ENCODE measurements at places on chromosomes 12 and 14.

DNA sequence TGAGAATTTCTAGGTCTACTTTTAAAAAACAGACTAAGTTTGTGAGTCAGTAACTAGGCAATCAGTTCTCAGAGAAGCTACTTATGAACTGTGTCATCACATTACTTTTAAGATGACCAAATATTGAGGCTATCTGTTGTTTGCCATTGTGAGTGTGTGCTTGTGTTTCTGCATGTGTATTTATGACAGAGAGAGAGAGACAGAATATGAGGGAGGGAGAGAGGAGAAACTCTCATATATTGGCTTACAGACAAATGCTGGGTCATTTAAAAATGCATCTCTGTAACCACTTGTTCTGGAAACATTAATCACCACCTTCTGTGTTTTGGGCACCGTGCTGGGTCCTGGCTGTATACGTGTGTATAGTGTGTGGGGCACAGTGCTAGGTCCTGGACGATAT is 161.5 kb upstream of the FRMD6 start:
- DNase-seq, result no peak

DNA sequence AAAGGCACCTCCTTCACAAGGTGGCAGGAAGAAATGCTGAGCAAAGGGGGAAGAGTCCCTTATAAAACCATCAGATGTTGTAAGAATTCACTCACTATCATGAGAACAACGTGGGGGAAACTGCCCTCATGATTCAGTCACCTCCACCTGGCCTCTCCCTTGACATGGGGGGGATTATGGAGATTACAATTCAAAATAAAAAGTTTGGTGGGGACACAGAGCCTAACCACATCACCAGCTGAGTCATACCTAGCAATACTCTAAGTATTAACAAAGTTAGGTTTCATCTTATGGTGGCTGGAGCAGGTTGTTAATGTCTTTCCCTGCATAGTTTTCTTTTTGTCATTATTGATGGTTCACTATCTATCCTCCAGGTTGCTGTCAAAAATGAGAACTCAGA is 113.2 kb upstream of the PPFIA2 start:
- DNase-seq, result no peak

DNA sequence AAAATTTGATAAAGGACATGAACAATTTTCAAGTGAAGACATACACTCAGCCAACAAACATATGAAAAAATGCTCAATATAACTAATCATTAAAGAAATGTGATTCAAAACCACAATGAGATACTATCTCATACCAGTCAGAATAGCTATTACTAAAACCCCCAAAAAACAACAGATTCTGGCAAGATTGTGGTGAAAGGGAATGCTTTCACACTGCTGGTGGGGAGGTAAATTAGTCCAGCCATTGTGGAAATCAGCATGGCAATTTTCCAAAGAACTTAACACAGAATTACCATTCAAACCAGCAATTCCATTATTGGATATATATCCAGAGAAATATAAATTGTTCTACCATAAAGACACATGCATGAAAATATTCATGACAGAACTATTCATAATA is 18.7 kb upstream of the TAS2R14 start:
- DNase-seq, result no peak

DNA sequence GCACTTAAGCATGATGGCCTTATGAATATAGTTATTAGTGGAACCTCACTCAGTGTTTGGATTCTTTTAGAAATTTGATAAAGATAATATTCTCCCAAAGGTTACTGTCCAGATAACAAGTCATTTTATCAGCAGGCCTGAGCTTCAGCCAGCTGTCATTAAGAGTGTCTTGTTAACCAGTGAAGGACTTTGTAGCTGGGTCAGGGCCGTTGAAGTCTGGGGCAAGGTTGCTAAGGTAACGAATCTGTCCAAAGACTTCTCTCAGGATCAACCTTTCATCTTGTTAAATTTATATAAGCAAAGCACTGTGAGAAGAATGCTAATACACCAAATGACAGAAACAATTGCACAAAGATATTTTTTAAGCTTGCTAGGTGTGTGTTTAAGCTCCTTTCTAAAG is 271.3 kb upstream of the TMPO start:
- no peak for DNase-seq

GRCh38 chr12:21934173-21934572 is 7.1 kb downstream of the ABCC9 start:
- DNase-seq, result no peak

- DNase-seq, result no peak
Measured at GRCh38 chr12:44078273-44078672, 242.4 kb downstream of the TMEM117 start.

DNA sequence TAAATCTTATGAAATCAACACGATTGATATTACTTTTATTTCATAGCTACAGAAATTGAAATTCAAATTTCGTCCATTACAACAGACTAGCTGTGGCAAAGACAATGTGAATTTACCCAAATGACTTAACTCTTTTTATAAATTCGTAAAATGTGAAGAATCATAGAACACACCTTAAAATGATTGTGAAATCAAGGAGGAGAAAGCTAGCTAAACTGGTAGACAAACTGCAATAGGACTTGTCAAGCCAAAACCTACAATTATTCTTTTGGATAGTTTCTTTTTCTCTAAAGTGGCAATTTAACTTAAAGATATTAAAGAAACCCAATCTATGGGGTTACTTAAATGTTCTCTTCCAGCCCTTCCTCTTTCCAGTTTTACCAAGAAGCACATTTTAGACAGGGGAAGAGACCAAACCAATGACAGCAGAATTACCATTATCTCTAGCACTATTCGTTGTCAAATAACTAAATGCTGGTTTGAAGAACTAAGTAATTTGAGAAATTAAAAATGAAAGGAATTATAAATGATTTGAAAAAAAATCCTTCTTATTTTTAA is 807 bp upstream of the SLC16A7 start:
- no peak for DNase-seq

- no peak for DNase-seq
Measured at GRCh38 chr12:40446385-40446784, 221.6 kb downstream of the LRRK2 start.

DNA sequence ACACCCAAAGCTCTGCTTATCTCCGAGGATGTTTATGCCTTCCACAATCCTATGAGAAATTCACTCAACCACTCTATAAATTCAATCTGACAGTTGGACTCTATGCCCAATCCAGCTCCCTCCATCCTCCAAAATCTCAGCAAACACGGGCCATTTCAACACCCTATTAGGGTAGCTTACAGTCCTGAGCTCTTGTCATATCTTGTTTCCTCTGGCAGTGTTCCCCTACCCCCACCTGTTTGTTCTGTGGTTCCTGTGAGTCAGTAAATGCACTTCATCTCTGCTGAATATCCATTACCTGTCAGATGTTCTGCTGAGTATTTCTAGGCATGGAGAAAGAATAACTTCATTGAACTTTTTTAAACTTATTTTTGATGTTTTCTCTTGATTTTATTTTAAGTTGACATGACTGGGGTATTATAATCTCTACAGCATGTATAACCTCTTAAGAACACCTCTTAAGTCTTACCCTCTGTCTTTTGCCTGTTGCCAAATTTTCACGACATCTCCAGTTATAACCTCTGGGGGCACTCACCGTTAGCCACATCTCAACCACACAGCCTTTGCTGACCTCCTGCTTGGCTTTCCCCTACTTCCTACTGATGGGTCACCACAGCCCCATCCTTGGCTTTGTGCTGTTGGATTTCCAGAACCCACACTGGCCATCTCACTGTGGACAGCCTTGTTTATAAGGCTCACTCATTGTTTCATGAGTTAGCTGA is 317.0 kb upstream of the TMPO start:
- no peak for DNase-seq

GRCh38 chr12:3795492-3796133 is 42.7 kb upstream of the CRACR2A start:
- DNase-seq, result no peak

DNA sequence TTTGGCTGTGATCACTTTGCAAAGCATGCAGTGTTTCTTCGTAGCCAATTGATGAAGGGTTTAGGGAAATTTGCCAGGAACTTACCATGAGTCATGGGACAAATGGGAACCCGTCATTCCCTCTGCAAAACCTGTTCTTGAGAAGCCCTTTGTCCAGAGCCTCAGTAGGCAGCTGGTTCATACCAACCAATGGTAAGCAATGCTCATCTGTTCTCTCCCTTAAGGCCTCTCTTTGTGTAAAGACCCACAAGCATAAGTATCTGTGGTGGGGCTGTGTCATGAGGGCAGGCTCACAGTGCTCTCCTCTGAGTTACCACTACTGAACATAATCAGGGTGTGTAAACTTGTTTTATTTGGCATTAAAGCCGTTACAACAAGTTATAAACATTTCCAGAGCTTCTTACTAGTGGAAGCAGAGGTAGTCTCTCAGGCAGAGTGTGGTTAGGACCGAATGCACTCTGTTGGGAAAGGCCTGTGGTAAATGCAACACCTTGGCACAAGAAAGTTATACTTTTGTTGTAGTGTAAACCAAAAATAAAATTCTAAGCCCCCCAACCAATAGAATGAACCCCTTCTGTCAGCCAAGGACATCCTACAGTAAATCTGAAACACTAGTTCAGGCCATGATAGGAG is 119.8 kb downstream of the SINHCAF start:
- no peak for DNase-seq

- no peak for DNase-seq
Measured at GRCh38 chr12:1313906-1314305, 280.5 kb downstream of the FBXL14 start.

GRCh38 chr14:104186575-104186974 is 48.2 kb downstream of the KIF26A start:
- DNase-seq, result no peak

DNA sequence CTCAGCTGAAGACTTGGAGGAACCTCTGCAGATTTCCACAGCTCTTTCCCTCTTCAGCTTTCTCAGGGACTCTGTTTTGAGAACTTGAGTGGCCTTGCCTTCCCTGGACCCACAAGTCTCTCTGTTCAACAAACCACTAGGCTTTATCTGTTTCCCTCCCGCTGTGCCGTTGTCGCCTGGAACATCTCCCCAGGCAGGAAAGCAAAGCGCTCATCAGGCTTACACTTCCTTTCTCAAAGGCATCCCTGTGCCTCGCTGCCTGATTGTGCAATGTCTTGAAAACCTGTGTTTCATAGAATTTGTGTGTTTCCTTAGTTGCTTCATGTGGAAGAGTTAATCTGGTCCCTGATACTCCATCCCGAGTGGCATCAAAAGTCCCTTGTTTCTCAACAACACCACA is 64.1 kb downstream of the PPM1A start:
- no peak for DNase-seq

DNA sequence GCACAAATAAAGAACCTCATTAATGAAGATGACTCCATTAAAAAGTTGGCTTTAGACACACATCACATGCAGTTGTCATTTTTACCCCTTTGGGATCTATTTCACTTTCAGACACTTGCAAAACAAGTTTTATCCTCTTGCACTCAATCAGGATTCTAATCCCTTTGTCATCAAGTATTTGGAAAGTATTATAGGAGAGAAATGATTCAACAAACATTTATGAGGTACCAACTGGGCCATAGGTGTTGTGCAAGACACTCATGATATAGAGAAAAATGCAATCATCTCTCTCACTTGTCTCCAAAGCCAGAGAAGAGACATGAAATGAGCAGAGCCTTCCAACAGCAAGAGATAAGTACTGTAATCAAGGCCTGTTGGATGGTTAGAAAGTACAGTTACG is 327.7 kb downstream of the RMST start:
- no peak for DNase-seq

DNA sequence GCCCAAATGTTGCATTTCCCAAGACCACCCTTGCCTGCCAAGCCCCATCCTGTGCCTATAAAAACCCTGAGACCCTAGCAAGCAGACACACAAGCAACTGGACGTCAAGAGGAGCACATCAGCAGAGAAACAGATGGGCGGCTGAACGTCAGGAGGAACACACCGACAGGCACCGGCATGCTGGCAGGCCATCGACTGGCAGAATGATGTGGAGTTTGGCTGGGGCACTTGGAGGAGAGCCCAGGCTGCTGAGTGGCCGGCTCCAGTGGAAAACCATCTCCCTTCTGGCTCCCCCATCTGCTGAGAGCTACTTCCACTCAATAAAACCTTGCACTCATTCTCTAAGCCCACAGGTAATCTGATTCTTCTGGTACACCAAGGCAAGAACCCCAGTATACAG is 130.1 kb downstream of the SLC41A2 start:
- DNase-seq, result no peak

DNA sequence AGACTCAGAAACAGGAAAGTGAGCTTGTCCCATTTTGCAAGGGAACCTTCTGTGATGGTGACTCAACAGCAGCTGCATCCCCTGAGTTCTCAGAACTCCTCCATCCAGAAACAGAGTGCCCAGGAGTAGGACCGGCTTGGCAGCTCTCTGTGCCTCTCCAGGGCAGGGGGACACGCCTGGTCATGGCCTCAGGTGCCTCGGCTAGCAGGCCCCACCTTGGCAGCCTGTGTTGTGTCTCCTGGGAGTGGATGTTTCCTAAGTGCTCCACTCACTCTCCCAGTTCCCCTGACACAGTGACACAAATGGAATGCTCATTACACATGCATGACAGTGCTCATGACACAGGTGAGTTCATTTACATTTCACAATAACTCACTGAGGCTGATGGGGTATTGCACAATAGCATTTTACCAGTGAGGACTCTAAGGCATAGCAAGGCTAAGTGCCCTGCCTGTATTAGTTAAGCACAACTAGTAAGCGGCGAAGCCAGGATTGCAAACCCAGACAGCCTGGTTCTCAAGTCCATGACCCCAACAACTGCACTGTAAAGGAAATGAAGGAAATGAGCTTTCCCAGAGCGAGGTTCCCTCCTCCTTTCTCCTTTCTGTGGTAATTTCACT is 47.4 kb downstream of the CALM1 start:
- no peak for DNase-seq

DNA sequence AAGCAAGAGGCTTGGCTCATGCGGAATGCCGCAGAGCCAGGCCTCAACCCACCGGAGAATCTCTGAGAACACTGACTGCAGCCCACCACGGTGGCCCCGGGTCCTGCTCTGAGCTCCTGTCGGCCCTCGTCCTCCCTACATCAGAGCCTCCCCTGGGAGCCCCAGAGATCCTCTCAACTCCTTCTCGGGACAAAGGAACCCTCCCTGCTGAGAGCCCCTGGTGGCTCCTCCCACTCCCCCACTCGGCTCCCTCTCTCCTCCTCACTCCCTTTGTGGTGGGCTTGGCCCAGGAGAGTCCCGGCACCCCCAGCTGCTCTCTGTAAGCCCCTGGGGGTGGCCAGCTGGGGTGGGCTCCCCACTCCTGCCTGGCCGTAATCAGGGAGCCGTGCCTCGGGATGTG is 11.1 kb upstream of the INF2 start:
- no peak for DNase-seq

GRCh38 chr12:79291711-79292110 is 399.1 kb downstream of the PAWR start:
- DNase-seq, result no peak

DNA sequence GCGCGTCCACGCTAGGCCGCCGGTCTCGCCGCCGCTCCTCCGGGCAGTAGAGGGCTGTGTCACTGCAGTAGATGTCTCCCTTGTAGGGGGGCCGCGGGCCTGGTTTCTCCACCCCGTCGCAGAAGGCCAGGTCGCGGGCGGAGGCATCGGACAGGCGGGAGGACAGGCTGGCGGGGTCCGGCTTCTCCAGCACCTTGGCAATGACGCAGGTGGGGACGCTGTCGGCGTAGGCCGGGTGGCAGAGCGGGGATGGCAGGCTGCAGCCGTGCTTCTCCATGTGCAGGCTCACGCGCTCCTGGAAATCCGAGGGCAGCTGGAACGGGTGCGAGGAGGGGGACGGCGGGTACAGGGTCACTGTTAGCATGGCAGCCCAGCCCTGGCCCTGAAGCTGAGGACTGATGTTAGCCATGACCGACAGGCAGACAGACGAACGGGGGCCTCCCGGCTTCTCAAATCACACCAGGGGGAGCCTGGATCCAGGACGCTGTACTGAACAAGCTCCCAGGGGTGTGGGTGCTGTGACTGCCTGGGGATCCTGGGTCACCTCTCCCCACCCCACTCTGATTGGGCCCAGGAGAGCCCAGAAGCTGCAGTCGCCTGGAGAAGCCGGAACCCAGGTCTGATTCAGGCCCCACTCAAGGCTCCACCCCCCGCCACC is 48.1 kb downstream of the BEGAIN start:
- no peak for DNase-seq
